ENCODE measurements at places on chromosomes 7 and 10.

GRCh38 chr10:125037145-125037877 is 95.4 kb downstream of the ZRANB1 start:
- DNase-seq: no peak

DNA sequence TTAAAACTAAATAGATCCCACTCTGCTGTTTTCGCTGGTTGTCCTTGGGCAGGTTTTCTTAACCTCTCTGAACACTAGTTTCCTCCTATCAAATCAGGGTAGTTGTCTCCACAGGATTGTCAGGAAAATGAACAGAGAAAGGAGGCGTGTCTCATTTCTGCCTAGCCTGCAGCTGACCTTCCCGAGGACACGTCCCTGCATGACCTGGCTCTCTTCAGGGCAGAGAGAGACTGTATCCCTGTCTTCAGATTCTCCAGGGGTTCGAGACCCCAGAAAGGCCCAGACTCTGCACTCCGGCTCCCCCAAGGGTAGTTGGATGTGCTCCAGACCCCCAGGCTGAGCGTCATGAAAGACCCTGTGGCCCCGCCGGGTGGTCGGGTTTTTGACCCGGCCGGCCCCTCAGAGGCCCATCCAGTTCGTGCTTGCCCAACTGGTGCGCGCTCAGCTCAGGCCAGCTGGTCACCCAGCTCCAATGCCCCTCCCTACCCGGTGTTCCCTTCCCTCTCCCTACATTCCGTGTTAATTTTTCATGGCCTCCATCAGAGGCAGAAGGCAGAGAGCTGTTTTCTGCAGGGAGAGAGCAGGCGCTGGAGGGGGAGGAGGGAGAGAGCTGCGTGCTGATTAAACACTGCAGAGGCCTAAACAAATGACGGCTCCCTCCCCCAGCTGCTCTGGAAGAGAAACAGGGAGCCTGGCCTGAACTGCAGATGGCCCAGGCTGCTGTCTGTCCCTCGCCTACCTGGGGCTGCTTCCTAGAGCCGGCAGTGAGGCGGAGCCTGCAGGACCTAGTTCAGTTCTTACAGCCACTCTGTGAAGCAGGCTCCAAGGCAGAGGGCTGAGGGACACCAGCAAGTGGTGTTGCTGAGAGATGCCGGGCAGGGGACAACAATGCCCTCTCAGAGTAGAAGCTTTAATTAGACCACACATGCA is 86.2 kb upstream of the PPIF start:
- DNase-seq: no peak

DNA sequence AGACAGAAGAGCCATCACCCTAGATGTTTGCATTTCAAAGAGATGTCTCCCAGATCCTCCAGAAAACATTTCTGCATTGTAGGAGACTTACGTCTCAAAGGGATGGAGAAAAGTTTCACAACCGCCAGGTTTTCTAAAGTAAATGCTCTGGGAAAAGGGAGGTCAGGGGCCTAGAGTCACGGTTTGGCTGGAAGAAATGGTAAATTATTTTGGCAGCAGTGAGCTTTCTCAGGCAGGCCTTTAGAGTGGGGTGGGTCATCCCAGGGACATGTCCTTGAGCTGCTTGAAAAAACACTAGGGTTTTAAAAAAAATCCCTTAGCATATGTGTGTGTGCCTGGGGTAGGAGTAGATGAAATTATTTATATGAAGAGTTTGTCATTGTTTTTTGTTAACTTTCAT is 728.8 kb downstream of the TYW1 start:
- no peak for DNase-seq

GRCh38 chr10:77350711-77351119 is 286.9 kb downstream of the KCNMA1 start:
- no peak for DNase-seq

DNA sequence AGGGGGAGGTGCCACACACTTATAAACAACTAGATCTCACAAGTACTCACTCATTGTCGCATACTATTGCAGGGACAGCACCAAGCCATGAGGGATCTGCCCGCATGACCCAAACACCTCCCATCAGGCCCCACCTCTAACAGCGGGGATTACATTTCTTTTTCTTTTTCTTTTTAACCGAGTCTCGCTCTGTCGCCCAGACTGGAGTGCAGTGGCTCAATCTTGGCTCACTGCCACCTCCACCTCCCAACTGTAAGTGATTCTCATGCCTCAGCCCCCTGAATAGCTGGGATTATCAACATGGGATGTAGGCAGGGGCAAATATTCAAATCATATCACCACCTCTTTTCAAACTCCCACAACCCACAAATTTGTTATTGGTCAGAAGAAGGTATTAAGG is 76.7 kb downstream of the SKAP2 start:
- DNase-seq: no peak

- DNase-seq: no peak
These were observed 28.8 kb upstream of the HECTD2 start for GRCh38 chr10:91381257-91381891.

- no peak for DNase-seq
These were observed 1.3 kb downstream of the HOXA9 start for GRCh38 chr7:27164045-27164366.

DNA sequence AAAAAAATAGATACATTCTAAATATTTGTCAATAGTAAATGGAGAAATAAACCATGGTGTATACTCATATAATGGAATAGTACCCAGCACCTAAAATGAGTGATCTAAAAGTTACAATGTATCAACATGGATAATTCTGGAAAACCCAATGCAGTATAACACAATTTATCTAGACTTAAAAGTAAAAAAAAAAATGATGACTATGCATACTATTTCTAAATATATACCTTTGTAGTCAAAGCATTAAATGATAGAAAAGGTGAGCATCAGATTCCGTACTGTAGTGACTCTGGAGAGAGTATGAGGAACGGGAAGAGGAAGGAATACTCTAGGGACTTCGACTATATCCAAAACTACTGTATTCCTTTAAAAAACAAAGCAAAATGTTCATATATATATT is 115.2 kb upstream of the CDCA7L start:
- DNase-seq: no peak

GRCh38 chr10:49274886-49275285 is 24.1 kb upstream of the C10orf71 start:
- DNase-seq: no peak

GRCh38 chr7:84136336-84136735 is 58.3 kb downstream of the SEMA3A start:
- DNase-seq: no peak

DNA sequence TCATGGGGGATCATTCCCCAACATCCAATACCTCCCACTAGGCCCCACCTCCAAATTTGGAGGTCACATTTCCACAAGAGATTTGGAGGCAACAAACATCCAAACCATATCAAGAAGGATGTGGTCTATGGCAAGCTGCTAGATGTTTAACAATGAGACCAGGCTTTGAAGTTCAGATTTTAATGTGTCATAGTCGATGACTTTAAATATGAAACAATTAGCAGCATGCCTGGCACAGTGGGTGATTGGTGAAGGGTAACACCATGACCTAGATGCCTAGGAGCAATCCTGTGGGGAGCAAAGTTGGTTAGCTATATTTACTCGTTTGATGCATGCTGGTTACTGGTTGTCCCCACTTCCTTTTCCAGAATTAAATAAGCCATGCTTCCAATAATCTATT is 356.4 kb upstream of the VWC2 start:
- DNase-seq: no peak

DNA sequence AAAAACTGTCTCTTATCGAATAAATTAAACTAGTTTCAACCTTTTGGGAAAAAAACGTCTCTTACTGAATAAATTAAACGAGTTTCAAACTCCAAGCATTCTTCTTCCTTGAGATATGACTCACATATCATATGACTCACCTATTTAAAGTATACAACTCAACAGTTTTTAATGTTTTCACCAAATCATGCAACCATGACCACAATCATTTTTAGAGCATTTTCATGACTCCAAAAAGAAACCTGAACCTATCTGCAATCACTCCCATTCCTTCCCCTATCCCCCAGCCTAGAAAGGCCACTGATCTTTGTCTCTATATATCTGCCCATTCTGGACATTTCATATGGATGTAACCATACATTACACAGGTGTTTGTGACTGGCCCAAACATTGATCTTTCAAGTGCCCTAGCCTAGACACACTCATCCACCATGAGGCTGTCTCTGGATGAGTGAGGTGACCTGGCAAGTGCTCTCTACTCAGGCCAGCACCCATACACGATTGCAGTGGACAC is 115.3 kb downstream of the PIP4K2A start:
- DNase-seq: no peak

DNA sequence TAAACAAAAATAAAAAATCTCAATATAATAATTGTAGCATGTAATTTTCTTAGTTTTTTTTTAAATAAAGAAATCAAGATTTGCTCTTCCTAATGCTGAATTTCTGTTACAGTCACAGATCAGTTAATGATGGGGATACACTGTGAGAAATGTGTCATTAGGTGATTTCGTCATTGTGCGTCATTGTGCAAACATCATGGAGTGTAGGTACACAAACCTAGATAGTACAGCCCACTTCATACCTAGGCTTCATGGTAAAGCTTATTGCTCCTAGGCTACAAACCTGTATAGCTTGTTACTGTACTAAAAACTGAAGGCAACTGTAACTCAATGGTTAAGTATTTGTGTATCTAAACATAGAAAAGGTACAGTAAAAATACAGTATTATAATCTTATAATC is 74.4 kb upstream of the LSM8 start:
- DNase-seq: no peak

DNA sequence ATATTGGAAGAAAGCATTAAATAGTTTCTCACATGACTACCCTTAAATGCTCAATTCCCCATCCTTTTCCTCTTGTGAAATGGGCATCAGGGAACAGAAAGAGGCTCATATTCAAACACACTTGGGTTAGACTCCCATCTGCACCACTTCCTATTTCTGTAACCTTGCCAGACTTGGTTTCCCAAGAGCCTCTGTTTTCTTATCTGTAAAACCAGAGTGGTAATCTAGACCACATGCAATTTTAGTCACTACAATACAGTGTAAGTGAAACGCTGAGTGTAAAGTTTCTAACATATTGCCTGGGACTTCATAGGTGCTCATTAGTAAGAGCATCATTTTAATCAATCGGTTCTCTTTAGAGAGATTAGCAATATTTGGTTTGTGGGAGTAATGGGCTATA is 136.3 kb downstream of the SORCS1 start:
- DNase-seq: no peak

- no peak for DNase-seq
These were observed 28.7 kb downstream of the SLC29A3 start for GRCh38 chr10:71347587-71348395.

- no peak for DNase-seq
These were observed 182.3 kb upstream of the CDCA7L start for GRCh38 chr7:22127835-22128527.

- DNase-seq: no peak
These were observed 26.7 kb downstream of the SH3PXD2A start for GRCh38 chr10:103828587-103829197.

- DNase-seq: no peak
These were observed 75.7 kb downstream of the VIPR2 start for GRCh38 chr7:159068893-159069448.

DNA sequence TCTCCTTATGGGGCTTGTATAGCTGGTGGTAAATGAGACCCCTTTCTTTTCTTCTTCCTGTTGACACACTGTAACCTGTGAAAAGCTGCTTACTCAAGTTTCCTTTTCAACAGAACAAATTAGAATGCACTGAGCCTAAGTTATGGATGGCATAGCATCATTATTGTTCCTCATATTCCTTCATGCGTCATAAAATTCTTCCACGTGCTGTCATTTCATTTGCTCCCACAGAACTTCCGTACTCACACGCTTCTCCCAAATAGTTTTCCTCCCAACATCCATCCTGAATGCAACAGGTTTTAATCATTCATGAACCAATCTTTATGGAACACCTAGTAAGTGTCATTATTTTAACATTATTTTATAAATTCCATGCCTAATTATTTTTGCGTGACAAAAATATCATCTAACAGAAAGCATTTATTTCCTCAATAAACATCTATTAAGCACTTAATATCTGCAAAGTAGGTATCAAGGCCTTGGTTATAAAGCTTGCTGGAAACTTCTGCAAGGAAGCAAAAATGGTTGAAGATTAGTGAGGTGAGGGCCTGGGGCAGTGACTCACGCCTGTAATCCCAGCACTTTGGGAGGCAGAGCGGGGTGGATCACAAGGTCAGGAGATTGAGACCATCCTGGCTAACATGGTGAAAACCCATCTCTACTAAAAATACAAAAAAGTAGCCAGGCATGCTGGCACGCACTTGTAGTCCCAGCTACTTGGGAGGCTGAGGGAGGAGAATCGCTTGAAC is 18.9 kb upstream of the SEPTIN7 start:
- no peak for DNase-seq

- DNase-seq: no peak
These were observed 74.7 kb downstream of the FRMPD2 start for GRCh38 chr10:48199580-48200377.

GRCh38 chr10:79061441-79062315 is 7.1 kb upstream of the ZMIZ1 start:
- DNase-seq: no peak

DNA sequence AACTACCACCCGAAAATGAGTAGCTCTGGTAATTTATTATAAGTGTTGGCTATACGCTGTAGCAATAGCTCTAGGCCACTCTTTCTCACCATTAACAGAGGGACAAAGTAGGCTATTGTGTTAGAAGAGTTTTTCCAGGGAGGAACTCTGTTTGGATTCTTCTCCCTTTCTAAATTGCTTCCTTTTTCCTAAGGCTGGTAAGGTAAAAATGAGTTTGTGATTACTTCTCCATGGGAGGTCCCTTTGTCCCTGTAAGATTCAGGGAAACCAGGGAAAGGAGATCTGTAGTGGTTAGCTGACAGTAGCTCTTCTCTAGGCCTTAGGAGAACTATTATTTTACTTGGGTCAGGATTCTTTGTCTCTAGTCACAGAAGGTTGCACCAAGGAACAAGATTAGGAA is 23.2 kb upstream of the SEMA3E start:
- DNase-seq: no peak

GRCh38 chr10:28151636-28152035 is 151.2 kb downstream of the MPP7 start:
- DNase-seq: no peak

- DNase-seq: no peak
These were observed 293.9 kb downstream of the C7orf25 start for GRCh38 chr7:42617806-42618457.

DNA sequence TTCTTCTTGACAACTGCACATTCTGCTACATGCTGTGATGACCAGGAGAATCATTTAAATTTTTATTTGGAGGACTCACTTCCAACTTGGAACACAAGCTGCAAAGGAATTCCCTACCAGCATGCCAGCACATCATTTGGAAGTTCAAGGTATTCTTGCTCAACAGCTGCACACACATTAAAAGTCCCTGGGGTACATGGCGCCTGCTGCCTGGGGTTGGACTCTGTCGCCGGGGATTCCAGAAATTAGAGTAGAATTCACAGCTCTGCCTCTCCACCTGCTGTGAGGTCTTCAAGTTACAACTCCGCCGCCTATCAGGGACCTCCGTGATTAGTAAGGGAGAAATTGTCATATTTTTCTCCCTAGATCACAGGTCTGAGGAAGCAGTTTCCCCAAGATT is 1.1 kb downstream of the ZNF32 start:
- DNase-seq: no peak
